ENCODE measurements at places on chromosomes 16 and 17.

DNA sequence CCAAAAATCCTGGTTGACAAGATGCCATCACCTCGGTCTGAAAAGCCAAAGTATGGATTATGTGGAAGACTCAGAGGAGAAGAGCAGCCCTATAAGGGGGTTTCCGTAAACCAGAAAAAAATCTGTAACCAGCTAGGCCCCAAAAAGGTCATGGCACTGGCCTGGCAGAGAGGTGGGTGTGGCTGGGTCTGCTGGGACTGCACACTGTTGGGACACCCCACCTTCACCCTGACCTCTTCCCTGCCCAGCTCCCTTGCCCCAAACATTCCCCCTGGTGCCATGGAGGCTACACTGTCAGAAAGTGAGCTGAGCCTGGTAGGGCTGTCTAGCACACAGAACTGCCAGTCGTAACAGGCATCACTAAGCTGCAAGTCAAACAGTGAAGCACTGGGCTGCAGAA is 6.5 kb downstream of the SLC47A2 start:
- DNase-seq, result no peak

DNA sequence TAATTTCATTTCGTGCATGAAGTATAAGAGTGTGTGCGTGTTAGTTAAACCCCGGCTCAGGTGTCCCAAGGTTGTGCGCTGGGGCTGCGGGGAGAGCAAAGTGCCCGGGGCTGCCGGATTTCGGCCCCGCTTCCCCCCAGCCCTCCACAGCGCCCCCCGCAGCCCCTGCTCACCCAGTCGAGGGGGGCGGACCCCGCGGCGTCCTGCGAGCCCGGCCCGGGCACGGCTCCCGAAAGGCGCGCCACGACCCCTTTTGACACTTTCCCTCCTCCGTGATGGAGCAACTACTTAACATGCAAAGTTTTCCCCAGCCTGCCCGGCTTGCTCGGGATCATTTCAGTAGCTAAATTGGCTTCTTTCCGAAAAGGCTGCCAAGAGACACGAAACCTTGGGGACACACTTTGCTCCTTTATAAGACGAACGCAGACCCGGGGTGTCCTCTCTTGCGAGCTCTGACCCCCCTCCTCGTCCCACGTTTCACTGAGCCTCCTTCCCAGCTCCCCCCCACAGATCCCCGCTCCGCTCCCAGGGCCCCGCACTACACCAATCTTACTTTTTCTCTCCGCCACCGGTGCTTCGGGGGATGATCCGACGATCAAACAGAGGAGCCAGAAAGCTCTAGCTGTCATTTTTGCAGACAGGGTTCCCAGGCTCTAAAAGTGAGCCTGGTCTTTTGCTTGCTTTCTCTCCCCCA is 552 bp downstream of the C17orf58 start:
- no peak for DNase-seq

DNA sequence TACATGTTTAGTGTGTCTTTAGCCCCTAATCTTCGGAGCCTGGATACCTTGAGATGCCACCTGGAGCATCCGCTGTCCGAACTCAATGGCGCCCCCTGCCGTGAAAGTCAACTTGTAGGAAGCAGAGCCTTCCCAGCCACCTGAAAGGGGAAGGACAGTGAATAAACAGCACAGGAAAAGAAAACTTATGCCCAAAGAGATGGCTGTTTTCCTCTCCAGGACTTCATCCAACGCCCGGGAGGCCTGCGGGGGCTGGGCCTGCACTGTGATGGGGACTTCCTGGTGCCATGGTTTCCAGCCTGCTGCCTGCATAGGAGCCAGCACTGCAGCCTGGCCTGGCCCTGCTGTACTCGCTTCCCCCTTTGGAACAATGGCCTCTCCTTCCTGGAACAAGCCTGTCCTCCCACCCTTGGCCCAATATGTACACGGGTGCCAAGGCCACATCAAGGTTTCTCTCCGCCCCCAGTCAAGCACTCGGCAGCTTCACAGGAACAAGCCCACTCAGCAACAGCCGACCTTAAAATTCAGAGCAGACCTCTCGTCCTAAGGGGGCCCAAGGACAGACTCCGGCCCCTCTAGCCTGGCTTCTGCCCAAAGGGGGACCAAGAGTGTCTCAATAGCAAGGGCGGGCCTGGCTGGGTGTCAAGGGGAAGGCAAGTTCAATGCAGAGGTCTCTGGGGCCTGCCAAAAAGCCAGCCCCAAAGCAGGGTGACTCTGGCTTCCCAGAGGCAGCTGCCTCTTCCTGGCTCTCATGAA is 4.5 kb upstream of the UNC13D start:
- DNase-seq, result peak; percentile 74

GRCh38 chr17:7703584-7704479 is 1.2 kb upstream of the EFNB3 start:
- DNase-seq, result peak; percentile 15

- DNase-seq, result no peak
Measured at GRCh38 chr17:18191236-18191667, 7.6 kb downstream of the ALKBH5 start.

- no peak for DNase-seq
Measured at GRCh38 chr17:60817192-60817591, 139.5 kb downstream of the BCAS3 start.

DNA sequence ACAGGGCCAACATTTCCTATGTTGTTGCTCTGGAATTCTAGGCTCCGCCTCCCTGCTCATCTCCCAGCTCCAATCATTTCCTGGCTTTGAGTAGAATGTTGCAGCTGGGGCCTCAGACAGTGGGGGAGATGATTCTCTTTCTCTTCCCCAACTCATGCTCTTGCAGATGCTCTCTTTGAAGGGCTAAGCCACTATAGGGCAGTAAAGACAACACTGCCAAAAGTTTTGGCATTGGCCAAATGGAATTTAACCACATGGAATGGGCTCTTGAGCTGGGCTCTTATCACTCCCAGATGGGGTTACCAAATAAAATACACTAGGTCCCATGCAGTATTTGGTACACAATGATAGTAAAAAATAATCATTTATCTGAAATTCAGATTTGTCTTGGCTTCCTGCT is 19.6 kb upstream of the EFCAB13 start:
- DNase-seq, result no peak

GRCh38 chr17:49787884-49788477 is 500 bp upstream of the KAT7 start:
- no peak for DNase-seq

DNA sequence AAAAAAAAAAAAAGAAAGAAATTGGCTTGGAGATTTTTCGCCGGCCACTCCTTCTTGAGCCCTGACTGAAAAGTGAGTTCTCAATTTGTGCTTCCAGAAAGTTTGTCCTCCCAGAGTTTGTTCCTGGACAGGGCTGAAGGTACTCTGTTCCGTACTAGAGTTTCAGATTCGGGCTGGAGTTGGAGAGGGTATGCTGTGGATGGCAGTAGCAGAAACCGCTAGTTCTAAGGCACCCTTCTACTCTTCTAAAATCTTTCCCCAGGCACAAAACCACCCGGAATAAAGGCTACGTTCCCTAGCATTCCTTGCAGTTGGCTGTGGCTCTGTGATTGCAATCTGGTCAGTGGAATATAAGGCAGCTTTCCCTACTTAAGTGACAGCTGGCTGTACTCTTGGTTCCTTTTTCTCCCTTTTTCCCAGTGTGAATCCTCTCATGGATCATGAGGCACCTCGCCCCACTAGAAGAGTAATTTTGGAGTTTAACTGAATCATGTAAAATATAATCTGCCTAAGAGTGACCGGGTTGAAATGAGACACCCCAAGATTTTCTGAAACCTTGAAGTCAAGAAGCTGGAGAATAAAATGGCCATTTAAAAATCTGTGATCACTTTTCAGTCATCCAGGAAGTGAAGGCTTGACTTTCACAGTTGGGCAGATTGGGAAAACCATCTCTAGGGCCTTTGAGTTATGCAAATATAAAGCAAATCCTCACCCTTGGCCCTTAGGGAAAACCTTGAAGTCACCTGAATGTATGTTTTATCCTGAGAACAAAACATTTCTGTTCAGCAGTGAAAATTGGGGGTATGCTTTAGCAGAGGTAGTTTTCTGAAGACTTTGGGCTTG is 901 bp upstream of the HEATR6 start:
- DNase-seq, result no peak

- DNase-seq, result no peak
Measured at GRCh38 chr17:37642681-37643080, 565 bp downstream of the DDX52 start.
